NCI-H1092 (cell line): ENCODE measurements at places on chromosomes 1 and 21.

- DNase-seq: no peak
Measured at GRCh38 chr21:44871576-44872269, 1.8 kb downstream of the PTTG1IP start.

DNA sequence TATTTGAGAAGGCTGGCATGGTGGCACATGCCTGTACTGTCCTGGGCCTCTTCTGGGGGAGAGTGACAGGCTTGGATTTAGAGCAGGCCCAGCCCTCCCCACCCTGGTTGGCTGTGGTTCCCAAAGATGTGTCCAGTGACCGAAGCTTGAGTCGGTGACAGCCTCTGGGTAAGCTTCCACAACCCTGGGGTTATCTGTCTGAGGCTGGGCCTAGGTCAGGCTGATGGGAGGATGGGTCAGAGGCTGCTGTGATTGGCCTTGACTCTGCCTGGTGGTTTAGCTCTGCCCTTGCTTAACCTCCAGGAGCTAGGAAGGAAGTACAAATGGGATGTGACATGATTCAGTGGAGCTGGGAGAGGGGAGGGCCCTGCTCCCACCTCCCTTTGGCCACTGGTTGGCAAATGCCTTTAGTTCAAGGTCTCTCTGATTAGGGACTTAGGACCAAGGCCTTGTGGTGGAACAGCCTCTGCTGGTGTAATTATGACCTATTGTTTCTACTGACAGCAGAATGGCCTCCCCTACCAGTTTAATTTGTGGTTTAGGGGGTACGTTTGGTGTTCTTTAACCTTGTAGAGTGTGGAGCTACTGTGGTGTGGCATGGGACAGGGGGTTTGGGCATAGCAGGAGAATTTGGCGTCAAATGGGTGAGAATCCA, 16.6 kb downstream of the NUDC start:
- DNase-seq: no peak

GRCh38 chr21:16116069-16116468, 386.3 kb downstream of the USP25 start:
- DNase-seq: no peak

DNA sequence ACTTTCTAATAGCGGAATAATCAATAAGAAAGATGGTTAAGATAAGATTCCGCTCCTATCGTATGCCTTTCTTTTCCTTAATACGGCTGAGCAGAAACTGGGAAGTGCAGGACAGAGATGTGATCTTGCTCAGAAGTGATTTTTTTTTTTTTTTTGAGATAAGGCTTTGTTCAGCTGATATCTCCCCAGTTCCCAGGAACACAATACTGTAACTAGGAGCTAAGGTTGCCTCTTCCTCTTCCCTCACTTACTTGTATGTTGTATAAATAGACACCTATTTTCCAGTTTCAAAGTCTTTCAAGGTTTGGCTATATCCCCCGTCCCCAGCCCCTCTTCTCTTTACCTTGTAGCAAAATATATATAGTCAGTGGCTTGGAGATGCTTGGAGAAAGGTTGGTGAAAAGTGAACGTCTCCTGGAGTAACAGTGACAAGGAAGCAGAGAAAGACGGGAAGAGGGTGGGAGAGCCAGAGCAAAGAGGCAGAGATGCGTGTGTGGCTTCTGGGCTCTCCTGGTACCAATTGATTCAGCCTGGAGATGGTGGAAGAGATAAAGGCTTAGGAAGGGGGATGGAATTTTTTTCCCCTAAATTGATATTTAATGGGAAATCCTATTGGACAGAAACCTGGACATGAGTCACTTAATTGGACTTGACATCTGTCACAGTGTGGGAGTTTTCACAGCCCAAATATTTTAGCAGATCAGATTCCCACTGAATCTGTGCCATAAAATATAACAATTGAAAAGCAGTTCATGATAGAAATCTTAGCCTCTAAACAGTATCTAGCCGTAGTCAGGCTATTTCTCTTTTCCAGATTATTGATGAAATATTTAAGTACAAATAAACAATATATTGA, at the start of gene NHLH2:
NHLH2 (minus strand) TSS at position 522 of the 856 bp plus-strand sequence. CDS start 2,754 bp downstream, outside the sequence.
- DNase-seq: no peak

GRCh38 chr1:45542591-45542990, 8.0 kb upstream of the AKR1A1 start:
- no peak for DNase-seq

- no peak for DNase-seq
Measured at GRCh38 chr1:59266927-59267293, 30.0 kb upstream of the FGGY start.

- DNase-seq: no peak
Measured at GRCh38 chr1:109959632-109959973, 25.0 kb upstream of the AHCYL1 start.
